NCI-H146 (cell line): ENCODE measurements at places on chromosomes 4 and X.

GRCh38 chr4:113288696-113289095 is 239.2 kb downstream of the ANK2 start:
- no peak for DNase-seq

DNA sequence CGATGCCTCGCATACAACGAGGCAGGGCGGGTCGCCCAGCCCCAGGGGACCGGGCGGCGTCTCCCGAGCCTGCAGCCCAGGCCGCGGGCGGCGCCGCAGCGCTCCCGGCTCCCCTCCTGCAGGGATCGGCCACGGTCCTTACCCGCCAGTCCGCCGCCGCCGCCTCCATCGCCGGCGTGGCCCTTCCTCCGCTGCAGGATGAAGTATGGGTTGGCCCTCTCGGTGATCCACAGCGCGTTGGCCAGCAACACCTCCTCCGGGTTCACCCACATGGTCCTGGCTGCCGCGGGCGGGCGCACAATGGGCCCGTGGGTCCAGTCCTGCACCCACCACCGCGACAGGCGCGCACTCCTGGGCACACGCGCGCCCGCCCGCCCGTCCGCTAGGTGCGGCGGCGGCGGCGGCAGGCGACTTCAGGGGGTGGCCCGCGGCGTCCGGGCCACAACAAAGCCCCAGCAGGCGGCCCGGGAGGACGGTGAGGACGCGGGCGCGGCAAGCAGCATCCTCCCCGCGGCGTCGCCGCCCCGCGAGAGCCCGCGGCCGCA is 339 bp downstream of the TBC1D9 start:
- peak; percentile 80 for DNase-seq

DNA sequence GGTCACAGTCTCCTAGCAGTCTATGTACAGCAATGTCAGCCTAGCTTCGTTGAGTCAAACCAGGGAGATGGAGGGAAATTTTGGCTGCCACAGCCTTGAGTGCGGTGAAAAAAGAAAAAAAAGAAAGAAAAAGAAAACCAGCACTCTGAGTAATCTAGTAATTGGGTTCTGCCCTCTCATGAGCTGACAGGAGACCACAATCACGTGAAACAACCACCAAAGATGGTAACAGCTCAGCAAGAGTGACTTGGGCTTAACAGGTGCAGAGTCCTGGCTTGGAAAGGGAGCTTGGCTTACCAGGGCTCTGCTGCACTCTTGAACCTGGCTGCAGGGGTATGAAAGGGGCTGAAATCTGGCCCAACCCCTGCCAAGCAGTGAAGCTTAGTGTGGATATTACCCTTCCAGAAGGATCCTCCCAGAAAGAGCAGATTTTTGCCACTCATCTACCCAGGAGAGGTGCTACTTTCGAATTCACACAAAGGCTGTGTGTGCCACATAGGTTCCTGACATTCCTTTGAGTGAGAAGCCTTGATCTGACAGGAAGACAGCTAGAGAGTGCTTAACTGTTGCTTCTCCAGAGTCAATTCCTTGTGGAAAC is 350.3 kb downstream of the PTTG2 start:
- no peak for DNase-seq

DNA sequence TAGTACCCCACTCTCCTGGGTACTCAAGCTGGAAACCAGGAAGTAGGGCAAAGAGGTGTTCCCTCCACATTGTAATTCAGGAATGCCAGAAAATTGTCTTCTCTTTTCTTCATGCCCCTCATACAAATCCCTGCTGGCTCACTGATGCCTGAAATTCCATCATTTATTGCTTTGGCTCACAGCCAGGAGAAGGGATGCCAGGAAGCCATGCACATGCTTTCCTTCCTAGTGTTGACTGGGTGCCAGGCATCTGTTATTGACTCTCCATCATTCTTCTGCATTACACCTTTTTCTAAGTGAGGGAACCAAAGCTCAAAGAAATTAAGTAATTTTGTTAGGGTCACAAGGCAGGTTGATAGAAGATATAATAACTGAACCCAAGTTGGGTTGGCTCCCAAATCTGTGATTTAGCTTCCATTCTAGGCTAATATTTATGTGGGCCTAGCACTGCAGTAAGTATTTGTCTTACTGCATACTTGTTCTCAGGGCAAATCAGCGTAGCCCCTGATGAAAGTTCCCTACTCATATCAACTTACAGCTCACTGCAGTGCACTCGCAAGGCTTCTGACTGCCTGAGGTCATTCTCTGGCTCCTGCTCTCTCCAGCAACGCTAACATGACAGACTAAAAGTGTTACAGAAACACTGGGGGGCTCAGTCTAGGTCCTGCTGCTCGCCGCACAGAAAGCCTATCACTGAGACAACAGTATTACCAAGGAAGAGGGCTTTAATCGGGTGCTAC is 89.0 kb downstream of the TRAPPC11 start:
- DNase-seq: no peak

GRCh38 chr4:128818442-128818841 is 8.9 kb downstream of the JADE1 start:
- DNase-seq: no peak

- no peak for DNase-seq
Measured at GRCh38 chr4:41748074-41748570, 403 bp downstream of the PHOX2B start.
